Mesenteric fat pad (tissue), 1 donor: ENCODE measurements at places on chromosomes 11 and 22. TPM values are rescaled to one million over a fixed set of nuclear protein-coding genes. Genes with fewer than 3 reads are reported as not detected.

A4GALT gene
- 42.1 TPM for total RNA-seq

MIAT gene
- 2.5 TPM for total RNA-seq

CNIH2 gene
- total RNA-seq, result 0.55 TPM

OR52A1 gene
- total RNA-seq, result not detected

TECTA gene
- 0.84 TPM for total RNA-seq

TRIM51 gene
- total RNA-seq, result not detected

SDHAF2 gene
- total RNA-seq, result 40.2 TPM

OR51I1 gene
- not detected for total RNA-seq

KCNK4 gene
- total RNA-seq, result not detected

HSPB2 gene
- 17.1 TPM for total RNA-seq

SLC37A2 gene
- 17.5 TPM for total RNA-seq

CD3E gene
- 2.2 TPM for total RNA-seq

INS gene
- total RNA-seq, result 0.74 TPM

CASP1 gene
- 25.0 TPM for total RNA-seq

MICAL3 gene
- total RNA-seq, result 65.2 TPM

NXPE2 gene
- total RNA-seq, result not detected

ARHGAP32 gene
- 17.1 TPM for total RNA-seq

CD3G gene
- total RNA-seq, result 1.1 TPM

PATE4 gene
- not detected for total RNA-seq

GALNT18 gene
- total RNA-seq, result 12.6 TPM
